T-helper 1 cell (primary cell): ENCODE measurements at places on chromosomes 2 and 18.

GRCh38 chr2:174789001-174789400 is 24.7 kb upstream of the CHRNA1 start:
- DNase-seq: no peak

- no peak for DNase-seq
Observed at GRCh38 chr2:37669446-37669845, 2.0 kb downstream of the CDC42EP3 start.

DNA sequence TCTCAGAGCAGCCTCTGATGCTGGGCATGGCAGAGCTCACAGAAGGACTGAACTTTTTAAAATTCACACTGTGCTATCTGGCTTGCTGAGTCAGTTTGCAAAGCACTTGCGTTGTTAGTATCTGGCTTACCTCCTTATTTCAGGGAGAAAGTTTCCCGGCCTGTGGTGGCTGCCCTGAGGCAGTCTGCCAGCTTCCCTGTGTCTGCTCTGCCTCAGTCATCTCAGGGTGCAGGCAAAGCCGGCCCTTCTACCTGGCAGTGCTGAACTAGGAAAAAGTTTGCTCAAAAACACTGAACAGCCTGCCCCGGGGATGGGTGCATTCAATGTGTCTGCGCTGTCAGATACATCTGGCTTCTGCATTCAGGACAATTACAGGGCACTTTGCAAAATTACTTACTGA is 90.2 kb upstream of the UXS1 start:
- no peak for DNase-seq

DNA sequence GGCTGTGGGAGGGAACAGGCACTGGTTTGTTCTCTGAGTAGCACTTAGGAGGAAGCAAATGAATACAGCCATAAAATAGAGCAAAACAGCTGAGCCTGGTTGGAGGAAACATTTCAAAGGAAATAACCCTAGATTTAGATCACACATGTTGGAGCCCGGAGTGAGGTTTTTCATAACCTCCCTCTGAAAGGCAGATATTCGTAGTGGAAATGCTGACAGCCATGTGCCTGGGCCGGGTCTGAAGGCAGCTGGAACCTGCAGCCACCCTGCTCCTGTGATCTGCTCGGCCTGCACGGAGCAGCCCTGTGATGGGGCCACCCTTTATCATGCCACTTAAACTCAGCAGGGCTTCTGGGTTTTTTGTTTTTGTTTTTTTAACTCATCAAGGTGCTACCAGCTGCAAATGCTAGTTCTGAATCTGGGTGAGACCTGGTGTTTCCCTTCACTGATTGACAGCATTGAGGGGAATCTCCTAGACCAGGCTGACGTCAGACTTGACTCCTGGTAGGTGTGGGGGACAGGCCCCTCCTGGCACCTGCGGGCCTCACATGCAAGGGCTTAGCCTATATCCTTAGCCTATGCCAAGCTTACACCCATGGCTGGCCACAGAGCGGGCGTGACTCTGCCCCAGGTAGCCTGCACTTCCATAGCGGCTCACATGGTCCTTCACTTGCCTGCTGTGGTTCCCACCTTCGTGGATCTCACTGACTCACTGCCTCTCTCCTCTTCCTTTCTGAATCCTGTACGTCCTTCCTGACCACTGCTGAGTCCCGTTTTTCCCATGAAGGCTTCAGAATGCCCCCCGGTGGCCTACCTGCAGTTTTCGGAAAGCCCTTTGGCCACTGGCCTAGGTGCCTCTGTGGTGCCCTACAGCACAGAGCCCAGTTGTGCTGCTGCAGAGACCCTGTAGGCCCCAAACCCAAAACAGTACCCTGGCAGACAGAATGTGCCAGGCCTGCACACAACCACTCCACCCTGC is 217.3 kb downstream of the SEPTIN10 start:
- no peak for DNase-seq

GRCh38 chr2:158729451-158729850 is 65.7 kb upstream of the DAPL1 start:
- DNase-seq: no peak

DNA sequence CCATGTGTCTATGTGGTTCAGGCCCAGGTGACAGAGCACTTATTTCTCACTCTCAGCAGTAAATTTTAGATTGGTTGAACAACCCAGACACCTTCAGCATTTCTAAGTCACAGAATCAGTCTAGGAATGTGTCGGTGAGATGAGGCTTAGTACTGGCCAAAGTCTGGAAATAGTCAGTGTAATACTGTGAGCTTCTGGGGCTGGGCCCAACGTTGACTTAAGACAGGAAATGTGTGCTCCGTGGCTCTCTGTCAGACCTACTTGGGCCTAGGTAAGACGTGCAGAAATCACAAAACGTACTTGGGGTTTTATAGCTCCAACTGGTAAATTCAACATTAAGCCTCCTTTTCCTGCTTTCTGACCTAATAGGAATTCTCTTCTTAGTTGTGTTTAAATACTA is 160.3 kb upstream of the COL3A1 start:
- no peak for DNase-seq

- DNase-seq: no peak
Observed at GRCh38 chr2:6674381-6674780, 191.3 kb downstream of the CMPK2 start.

DNA sequence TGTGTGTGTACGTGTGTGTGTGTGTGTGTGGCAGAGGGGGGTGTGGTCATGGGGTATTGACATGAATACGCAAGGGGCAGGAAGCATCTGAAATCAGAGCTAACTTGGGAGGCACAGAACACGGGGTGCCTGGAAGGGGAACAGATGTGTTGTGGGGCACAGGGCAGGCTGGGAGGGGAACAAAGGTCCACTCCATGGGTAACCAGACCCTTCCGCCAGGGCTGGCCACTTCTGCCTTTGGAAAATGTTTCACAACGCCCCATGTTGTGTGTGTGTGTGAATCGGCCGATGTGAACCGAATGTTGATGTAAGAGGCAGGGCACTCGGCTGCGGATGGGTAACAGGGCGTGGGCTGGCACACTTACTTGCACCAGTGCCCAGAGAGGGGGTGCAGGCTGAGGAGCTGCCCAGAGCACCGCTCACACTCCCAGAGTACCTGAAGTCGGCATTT is at the start of gene SLC11A1:
TSS of gene SLC11A1 (plus strand) at position 358 of the 451 bp plus-strand sequence. CDS start 96 bp downstream, outside the sequence.
- DNase-seq: no peak

DNA sequence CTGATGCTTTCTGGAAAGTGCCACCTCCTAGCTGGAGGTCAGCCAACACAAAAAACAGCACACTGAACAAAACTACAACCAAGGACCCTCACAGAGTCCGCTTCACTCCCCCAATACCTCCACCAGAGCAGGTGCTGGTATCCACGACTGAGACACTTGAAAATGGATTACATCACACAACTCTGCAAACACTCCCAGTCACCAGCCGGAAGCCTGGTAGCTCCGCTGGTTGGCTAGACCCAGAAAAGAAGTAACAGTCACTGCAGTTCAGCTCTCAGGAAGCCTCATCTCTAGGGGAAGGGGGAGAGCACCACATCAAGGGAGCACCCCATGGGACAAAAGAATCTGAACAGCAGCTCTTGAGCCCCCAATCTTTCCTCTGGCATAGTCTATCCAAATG is 175.4 kb downstream of the LCLAT1 start:
- no peak for DNase-seq

DNA sequence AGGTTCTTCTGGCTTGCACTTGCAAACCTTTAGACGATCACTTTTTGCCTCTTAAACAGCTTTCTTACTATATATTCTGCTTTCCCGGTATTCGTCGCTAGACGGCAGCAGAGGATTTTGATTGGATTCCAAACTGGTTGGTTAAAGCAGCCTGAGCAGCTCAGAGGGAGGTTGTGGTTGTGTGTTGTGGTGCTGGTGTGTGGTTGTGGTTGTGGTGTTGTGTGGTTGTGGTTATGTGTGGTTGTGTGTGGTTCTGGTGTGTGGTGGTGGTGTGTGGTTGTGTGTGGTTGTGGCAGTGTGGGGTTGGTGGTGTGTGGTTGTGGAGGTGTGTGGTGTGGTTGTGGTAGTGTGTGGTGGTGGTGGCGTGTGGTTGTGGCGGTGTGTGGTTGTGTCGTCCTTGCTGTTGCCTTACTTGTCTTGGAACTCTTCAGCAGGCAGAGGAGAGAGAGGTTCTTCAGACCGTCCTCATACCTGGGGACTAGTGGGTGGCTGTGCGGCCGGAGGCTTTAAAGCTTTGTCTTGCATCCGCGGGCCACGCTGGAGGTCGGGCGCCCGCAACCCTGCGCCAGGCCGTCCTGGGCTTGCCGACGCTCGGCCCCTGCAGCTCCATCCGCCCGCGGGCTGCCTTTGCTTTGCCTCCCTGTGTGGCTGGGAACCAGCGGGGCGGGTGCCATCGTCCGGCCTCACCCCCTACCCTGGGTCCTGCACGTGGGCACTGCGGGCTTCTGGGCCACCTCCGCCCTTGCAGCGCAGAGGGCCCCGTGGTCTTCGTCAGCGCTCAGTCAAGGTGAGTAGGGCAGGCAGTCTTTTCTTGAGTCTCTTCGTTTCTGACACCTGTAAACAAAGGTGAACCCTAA is 190.8 kb downstream of the ARHGAP28 start:
- no peak for DNase-seq

DNA sequence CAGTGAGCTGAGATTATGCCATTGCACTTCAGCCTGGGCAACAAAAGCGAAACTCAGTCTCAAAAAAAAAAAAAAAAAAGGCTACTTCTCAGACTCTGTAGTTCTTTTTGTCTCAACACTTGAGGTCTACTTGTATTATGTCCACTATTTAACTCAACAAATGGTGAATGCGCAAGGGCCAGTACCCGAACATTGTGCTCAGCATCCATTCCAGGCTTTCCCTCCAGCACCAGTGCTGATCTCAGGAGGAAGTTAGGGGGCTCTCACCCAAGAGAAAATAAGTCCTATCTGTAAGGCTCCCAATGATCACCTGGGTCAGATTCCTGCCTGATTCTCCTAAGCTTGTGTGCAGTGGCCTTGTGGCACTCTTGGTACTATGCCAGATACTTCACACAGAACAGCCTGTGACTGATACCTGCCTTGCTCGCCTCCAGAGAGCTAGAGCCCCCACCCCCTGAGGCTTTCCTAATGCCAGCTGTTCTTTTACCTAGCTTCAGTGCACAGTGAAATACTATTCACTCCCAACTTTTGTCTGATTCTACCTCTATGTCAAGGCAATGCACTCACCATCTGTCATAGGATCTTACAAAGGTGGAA is 74.9 kb downstream of the INO80D start:
- no peak for DNase-seq

DNA sequence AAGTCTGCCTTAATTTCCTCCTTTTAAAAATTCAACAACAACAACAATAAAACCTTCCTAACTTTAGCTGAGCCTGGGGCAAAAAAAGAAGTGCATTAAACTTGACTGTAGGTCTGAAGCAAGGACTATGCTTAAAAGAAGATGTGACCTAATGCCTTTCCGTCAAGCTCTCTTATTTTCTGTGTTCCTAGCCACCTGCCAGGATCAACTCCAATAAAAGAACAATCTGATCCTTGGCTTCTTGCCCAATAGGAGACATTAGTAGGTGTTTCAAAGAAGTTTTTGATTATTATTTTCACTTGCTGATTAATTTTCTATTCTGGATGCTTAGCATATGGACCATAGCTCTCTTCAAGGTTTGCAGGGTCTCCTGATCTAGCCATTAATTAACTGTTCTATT is 237.5 kb downstream of the STK39 start:
- DNase-seq: no peak
